ENCODE measurements at places on chromosomes 1 and 21.

- DNase-seq: no peak
Measured at GRCh38 chr1:66494482-66494881, 39.5 kb upstream of the SGIP1 start.

- no peak for DNase-seq
Measured at GRCh38 chr21:27424601-27425000, 457.7 kb upstream of the ADAMTS5 start.

DNA sequence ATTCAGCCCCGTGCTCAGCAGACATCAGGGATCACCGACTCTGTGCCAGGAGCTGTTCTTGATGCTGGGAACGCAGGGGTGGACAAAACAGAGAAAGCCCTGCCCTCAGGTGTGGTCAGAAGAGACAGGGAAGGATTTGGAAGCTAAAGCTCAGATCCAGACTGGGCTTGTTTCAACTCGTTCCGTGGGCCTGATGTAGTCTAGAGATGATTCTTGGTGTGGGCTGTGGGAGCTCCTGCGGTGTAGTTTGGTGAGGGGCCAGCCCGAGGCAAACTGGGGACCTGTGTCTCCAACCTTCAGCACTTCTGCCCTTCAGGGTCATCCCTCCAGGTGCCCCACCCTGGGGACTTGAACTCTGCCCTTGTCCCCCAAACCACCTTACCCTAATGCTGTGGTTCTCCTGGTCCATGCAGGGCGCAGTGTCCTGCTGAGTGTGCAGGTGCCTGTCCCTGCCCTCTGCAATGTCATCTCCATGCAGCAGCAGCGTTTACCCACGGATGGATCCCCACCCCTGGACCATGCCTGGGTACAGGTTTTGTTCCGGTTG lies 17.3 kb upstream of the ABCG1 start:
- no peak for DNase-seq

DNA sequence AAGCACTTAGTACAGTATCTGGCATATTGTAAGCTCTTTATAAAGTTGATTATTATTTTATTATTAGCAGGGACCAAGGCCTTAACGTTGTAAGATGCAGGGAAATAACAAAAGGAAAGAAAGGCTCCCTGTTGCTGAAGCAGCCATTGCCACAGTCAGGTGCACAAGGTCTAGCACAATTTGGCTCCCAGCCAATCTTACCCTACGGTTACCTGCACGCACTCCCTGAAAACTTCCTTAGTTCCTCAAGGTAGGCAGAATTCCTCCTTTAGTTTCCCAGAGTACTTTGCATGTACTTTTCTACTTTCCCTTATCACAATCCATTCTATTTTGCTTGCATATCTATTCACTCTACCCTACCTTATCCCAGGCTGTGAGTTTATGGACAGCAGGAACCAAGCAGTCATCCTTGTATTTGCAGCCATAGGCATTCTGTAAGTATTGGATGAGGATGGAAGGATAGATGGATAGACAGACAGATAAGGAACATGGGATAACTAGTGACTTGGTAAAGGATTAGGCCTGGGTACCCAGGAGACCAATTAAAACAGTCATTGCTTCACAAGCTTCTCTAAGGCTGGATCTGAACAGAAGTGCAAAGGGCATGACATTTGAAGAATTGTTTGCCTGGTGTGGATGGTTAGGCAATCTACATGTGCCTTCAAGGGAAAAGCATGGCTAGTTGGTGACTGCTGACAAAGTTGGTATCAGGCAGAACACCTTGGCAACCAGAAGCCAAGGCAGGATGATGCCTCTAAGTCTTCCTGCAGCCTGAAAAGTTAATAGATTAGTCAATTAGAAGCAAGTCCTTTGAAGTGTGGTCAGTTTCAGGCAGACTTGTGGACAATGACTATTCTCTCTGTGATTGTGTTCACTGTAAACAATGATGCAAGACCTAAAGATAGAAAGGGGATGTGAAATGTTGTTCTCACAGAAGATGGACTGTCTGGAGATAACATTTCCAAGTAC lies 20.8 kb upstream of the JAK1 start:
- DNase-seq: no peak

DNA sequence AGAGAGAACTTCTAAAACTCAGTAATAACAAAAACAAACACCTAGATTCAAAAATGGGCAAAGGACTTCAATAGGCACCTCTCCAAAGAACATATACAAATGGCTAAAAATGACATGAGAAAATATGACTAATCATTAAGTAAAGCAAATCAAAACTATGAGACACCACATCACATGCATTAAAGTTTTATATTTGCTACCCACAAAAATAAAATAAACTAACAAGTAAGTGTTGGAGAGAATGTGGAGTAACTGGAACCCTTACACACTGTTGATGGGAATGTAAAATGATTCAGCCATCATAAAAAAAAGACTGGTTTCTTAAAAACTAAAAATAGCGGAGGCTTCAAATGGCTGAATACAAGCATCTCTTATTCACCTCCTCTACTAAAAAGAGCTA lies 262.1 kb upstream of the PKN2 start:
- DNase-seq: no peak

DNA sequence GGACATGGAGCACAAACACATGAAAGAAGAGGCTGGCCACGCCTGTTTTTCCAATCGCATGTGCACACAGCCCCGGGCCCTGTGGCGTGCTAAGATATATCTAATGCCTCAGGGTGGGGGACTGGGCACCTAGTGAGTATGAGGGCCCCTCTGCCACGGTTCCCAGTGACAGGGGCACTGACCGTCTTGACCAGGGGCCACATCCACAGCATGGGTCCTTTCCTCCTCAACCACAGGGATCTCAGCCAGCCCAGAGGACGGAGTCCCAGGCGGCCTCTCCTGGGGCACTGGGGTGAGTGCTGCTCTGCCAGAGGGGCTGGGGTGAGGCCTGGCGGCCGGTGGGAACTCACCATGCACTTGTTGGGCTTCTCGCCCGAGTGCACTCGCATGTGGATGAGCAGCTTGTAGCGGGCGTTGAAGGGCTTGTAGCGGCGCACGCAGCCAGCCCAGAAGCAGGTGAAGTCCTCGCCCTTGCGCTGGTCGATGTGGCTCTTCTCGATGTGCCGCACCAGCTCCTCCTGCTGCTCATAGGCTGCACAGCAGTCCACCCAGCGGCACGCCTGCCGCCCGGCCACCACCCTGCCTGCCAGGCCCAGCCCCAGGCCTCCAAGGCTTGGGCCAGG lies 134.7 kb downstream of the DMRTB1 start:
- peak; percentile 11 for DNase-seq
